Stimulated activated CD8-positive, alpha-beta memory T cell treated with anti-CD3 and anti-CD28 coated beads, Interleukin-2, amount 100 ng/mL, for 48 hours (primary cell): ENCODE measurements at places on chromosomes 5 and 9.

- no peak for DNase-seq
Measured at GRCh38 chr9:107109324-107109723, 173.8 kb upstream of the RAD23B start.

- DNase-seq = no peak
Measured at GRCh38 chr5:137345396-137345795, 153.7 kb downstream of the SPOCK1 start.

DNA sequence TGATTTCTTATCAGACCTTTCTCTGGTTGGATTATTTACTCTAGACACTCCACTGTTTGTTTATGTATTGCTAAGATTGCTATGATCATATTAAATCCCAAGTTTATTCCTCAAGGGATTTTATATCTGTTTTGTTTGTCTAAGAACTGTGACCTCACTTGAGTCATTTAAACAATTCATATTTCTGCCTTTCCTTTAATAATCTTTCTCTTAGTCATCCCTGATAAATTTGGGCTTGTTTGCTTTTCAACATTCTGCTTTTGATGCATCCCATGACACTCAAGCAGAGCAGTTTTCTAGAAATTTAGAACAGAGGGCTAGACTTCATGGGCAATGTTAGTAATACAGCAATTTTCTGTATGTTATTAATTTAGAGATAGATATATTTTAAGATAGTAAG is 231.6 kb upstream of the TNC start:
- no peak for DNase-seq

GRCh38 chr9:112752334-112753125 is 2.0 kb downstream of the SNX30 start:
- DNase-seq = no peak

- DNase-seq = no peak
Measured at GRCh38 chr5:138955013-138955660, 80.0 kb upstream of the LRRTM2 start.

GRCh38 chr9:114282926-114283325 is 40.0 kb upstream of the ORM1 start:
- DNase-seq = peak; percentile 19

- no peak for DNase-seq
Measured at GRCh38 chr5:53678981-53679660, 118.7 kb downstream of the NDUFS4 start.
